ENCODE measurements at places on chromosomes 1 and 21.
A peak's percentile ranks its signal among the peaks of the same experiment; 100 is the strongest.

DNA sequence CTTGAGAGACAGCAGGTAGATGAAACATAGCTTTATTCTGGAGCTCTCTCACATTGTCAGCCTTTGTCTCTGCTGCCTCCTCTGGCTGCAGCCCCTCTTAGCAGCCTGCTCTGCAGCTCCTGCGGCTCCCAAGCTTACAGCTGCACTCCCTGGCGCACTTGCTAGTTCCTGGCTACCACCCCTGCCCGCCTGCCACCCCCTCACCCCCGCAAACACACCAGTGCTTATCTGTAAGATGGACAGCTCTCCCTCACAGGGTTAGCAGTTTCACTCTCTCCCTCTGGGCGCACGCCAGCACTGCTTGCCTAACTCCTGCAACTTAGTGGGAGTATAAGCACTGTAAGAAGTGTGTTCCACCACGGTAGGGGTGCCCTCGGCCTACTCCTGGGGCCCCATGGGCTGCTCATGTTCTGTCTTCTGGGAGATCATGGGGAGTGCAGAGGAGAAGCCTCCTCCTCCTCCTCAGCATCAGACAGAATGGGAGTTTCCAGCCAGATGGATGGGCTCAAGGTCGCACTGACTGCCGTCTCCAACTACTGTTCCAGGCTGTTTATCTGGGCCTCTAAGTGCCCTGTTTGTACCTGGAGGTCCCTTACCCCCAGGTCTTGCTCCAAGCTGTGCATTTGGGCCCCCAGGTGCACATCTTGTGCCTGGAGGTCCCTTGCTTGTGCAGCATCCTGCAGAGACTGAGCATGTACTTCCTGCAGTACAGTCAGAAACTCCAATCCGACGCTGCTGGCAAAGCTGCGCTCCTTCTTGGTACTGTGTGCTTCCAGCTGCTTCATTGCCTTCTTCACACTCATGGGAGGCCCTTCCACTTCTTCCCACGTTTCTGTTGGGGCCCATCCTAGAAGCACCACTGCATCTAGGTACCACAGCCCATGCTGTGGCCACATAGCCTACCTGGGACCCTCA, 1388.1 kb downstream of the AMY1C start:
- peak; percentile 49 for DNase-seq

- DNase-seq = no peak
Measured at GRCh38 chr1:189787201-189787600, 690.5 kb downstream of the BRINP3 start.

- no peak for DNase-seq
Measured at GRCh38 chr1:175443332-175443731, 250.8 kb upstream of the KIAA0040 start.

DNA sequence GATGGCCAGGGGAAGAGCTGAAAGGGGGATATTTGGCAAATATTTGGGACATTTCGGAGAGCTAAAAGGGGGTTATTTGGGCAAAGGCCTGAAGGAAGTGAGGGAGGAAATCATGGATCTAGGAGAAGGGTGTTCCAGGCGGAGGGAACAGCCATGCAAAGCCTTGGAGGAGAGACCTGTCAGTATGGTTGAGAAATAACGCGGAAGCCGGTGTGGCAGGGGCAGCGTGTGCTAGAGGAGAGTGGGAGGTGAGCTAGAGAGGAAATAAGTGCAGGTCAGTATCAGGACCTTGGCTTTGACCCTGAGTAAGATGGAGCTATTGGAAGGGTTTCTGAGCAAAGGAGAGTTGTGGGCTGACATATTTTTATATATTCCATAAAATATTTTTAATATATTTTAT, 3.0 kb downstream of the CTRC start:
- no peak for DNase-seq

- DNase-seq = no peak
Measured at GRCh38 chr1:232597721-232598120, 32.2 kb downstream of the SIPA1L2 start.

GRCh38 chr1:91948501-91949355, 473 bp upstream of the BRDT start:
- DNase-seq = no peak

DNA sequence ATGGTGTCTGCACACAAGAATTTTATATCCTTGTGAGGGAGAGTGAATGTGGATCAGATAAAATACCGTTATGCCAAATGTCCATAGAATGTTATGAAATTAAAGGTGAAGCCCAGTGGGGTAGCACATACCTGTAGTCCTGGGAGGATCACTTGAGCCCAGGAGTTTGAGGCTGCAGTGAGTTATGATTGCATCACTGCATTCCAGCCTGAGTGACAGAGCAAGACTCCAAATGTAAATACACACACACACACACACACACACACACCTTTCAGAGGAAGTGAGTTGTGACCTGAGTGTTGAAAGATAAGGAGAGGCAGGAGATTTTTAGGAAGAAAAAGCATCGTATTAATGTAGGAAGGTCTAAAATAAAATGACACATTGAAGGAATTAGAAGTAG, 28.1 kb upstream of the ZYG11A start:
- no peak for DNase-seq

DNA sequence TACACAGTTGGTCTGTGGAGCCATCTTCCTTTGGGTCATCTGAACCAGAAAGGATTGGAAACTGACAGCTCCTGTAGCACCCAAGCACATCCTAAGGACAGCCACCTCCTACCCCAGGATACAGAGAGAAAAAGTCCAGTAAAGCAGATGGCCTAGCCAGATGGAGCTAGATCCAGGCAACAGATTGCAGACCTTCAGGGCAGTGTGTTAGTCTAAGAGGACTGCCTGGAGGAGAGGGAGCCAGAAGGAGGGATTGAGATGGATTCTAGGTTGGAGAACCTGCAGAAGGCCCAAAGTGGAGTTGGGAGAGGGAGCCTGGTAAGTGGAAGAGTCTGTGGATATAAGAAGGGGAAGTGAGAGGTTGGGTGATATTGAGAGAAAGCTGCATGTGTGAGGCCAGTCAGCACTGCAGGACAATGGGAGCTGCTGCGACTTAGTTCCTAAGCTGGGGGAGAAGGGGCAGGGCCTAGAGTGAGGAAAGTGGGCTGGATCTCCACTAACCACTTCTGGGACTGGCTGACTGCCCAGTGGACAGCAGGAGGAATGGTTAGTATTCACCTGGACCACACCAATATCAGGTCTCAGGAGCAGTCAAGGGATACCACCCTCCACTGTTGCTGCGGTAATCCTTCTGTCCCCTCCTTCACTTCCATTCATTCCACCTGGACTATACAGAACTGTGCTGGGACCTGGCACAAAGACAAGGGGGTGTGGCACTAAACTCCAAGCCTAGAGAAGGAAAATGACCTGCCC, 13.4 kb downstream of the BCAN start:
- DNase-seq = no peak

- DNase-seq = no peak
Measured at GRCh38 chr1:61233121-61233660, 150.8 kb downstream of the NFIA start.

DNA sequence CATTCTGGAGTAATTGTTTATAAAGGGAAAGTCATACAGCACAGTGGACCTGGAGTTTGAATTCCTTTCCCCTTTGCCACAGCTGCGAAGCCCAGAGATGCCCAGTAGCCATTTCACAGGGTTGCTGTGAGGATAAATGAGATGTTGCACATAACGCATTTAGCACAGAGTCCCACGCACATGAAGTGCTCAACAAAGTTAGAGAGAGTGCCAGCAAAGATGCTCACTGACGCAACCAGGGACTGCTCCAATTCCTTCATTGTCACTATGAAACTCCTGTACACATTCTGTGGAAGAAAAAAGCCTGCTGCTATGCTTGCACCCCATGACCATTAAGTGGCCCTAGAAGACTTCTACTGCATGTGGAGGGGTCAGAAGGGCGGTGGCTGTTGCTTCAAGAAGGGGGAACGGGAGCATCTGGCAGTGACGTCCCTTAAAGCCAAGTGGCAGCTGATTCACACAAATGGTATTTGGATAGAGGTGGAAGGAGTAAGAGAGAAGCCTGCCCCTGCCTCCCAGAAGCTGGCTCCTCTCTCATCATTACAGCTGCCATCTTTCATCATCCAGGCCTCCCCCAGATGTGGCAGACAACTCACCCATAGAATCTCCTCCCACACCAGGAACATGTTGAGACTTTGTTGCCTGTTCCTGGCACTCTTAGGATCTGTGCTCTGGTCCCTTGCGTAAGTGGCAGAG, 26.5 kb upstream of the VAV3 start:
- no peak for DNase-seq

DNA sequence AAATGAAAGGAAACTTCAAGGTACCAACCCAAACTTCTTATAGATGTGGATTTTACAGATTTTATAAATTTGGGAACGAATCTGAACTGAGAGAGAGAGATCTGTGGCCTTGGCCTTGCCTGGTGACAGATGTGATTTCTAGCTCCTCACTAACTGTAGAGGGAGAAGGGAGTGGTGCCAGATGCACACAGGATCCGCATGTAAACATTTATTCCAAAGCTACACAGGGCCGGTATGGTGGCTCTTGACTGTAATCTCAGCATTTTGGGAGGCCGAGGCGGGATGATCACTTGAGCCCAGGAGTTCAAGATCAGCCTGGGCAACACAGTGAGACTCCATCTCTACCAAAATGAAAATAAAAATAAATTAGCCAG, 77.1 kb downstream of the PGBD5 start:
- DNase-seq = no peak

GRCh38 chr1:48674641-48675040, 102.0 kb downstream of the BEND5 start:
- no peak for DNase-seq
